ENCODE measurements at places on chromosomes 12 and 14.

- no peak for DNase-seq
Measured at GRCh38 chr14:54132496-54132895, 175.9 kb upstream of the BMP4 start.

DNA sequence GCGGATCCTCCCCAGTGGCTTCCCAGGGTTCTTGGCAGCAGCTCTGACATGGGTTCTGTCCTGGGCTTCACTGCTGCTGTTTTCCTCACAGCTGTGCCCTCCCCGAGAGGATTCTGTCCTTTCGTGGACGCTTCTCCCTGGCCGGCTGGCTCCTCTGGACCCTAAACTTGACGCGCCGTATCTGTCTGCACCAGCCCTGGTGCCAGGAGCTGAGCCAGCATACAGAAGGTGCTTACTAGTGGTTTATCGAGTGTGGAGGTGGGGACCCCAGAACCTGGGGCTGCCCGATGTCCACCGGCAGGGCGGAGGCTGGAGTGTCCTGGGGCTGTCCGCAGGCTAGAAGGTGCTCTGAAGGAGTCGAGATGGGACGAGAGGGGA, 17.2 kb downstream of the FBRSL1 start:
- DNase-seq = no peak

- DNase-seq = no peak
Measured at GRCh38 chr12:46775796-46776195, 50.0 kb downstream of the SLC38A4 start.

DNA sequence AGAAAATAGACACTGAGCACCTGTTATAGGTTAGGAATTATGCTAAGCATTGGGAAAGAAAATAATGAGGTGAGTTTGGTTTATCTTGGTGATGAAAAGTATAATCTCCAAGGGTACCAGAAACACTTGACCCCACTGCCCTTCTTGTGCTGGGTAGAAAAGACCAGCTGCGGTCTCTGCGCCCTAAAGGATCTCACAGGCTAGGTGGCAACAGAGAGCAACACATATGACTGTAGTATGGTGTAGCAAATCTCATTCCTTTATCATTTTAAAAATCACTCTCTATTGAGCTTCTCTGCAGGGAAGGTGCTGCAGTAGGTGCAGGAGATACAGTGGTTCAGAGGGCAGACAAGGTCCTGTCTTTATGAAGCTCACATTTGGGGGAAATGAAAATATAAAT, 26.1 kb downstream of the NRXN3 start:
- DNase-seq = no peak

GRCh38 chr12:2035431-2036055, 17.2 kb upstream of the CACNA1C start:
- DNase-seq = no peak

DNA sequence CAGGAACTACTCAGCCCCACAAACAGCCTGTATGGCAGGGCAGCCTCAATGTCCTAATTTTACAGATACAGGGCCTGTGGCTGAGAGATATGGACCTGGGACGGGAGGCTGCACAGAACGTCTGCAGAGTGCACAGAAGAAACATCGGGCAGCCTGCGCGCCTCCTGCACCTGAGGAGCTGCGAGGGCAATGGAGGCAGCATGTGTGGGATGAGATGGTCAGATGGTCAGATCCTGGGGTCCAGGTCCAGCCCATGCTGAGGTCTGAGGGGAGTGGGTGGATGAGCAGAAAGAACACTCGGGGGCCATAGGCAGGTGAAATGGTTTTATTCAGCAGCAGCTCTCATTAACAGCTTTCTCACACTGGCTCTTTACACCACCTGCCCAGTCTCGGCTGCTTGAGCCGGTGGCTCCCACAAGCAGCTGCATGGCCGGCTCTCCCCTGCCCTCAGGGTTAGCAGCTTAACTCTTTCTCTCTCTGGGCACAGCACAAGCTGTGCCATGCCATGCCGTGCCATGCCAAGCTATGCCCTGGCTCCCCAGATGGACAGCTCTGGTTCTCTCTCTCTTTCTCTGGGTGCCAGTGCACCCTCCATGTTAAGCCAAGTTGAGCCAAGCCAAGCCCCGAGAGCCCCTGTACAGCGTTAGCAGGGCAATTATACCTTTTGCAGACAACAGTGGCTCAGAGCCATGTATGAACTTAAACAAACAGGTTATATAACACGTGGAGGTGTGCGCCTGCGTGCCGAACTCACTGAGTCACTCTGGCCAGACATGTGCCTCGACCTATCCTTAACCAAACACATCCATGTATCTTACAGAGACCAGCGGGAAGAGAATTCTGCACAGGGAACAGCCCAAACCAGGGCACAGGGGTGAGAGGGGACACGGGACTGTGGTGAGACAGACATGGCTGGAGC, 47.6 kb downstream of the RIMBP2 start:
- DNase-seq = no peak

GRCh38 chr14:48582938-48583337, 907.5 kb upstream of the MDGA2 start:
- DNase-seq = no peak

- DNase-seq = no peak
Measured at GRCh38 chr12:6391013-6391412, 7.1 kb downstream of the LTBR start.

DNA sequence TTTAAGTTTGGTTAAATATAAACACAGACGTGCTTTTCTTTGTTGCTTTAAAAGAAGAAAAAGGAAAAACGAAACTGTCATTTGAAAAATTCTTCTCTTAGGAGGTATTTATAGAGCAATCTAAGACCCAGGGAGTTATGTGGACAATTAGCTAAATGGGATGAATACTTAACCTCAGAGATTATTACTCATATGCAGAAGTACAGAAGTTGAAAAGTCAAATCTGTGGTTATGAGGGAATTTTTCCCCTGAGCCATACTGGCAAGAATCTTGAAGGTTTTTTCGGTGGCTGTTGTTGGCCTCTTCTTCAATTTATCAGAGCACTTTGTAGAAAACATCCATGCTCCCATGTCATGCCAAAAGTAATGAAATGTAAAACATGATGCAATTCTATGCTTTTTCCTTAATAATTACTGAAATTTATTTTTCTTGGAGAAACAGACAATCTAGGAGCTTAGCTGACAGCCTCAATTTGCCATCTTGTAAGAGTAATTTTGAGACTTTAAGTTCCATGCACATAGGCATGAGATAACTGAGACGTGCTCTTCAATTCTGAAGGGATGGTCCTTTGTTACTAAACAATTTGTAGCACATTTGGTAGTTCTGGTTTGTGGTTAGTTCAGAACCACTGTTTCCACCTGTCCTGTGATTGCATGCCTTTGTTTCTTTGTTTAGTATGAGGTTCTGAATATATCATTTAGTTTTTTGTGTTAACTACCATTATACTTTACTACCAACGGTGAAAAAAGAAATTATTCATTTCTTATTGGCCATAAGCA, 126.6 kb downstream of the BCAT1 start:
- DNase-seq = no peak

DNA sequence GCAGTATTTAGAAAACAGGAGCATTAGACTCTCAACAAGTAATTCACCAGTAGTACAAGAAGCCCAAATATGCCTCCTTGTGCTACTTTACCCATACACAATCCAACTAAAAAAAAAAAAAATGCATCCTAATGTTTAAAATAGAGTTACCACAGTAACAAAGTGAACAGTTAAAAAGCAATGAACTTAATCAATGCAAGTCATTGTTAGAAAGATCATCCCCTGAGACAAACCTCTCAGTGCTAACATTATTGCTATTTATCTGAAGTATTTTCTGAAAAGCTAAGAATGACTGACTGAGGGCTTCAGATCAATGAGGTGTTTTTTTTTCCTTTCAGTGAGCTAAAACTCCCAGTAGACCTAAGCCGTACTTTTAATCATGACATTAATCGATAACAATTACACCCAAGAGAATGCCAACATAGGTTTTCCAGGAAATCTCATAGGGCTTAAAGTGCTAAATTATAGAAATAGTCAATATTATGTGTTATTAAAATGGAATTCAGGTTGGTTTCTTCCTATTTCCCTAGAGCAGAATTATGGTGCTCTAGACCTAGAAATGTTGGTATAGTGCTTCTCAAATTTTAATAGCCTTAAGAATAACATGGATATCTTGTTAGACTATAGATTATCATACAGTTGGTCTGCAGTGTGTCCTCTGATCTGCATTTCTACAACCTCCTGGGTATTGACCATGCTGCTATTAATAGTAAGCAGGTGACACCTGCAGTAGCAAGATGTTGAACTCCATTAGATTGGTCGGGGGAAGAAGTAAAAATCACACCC, 123.0 kb downstream of the PRKD1 start:
- no peak for DNase-seq

DNA sequence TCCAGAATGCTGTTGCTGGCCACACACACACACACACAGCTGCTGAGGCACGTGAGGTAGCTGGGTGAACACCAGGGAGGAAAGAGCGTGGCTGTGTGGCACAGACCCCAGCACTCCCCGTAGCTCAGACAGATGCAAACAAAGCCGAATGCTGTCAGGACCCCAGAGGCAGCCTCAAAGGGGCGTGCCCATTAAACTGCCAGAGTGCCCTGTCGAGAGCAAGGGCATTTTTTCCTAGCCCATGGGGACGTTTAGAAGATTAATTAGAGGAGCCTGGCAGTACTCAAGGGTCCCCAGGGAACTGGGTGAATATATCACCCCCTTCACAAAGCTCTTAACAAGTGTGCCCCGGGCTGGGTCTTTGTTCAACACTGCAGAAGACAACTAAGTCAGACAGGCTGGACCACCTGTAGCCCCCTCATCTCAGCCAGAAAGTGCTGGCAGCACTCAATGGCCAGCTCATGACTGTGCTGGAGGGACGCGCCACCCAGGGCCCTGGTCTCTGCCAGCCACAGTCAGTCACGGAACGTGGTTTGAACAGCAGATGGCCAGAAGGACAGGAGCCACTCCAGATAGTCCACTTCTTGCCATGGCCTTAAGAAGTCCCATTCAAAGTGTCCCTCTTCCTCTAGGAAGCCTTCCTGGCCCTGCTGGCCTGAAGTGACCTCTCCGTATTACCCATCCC, 37.5 kb downstream of the TTC7B start:
- DNase-seq = no peak

DNA sequence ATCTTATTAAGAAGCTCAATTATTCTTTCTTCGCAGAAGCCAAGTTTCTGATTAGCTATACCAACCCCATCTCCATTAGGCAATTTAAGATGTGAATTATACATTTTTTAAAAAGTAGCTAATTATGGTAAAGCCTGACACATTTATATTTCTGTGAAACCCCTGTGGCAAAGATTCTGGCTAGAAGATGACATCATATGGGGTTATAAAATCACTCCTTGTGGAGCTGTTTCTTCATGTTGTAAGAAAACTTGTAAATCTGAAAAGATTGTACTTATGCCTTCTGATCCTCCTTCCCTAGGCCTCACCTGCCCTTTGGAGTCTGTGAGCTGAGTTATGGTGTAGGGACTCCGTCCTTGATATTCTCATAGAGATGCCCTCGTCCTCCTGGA, 78.1 kb downstream of the CHST11 start:
- DNase-seq = no peak

- DNase-seq = no peak
Measured at GRCh38 chr14:30125322-30125979, 197.8 kb upstream of the PRKD1 start.

DNA sequence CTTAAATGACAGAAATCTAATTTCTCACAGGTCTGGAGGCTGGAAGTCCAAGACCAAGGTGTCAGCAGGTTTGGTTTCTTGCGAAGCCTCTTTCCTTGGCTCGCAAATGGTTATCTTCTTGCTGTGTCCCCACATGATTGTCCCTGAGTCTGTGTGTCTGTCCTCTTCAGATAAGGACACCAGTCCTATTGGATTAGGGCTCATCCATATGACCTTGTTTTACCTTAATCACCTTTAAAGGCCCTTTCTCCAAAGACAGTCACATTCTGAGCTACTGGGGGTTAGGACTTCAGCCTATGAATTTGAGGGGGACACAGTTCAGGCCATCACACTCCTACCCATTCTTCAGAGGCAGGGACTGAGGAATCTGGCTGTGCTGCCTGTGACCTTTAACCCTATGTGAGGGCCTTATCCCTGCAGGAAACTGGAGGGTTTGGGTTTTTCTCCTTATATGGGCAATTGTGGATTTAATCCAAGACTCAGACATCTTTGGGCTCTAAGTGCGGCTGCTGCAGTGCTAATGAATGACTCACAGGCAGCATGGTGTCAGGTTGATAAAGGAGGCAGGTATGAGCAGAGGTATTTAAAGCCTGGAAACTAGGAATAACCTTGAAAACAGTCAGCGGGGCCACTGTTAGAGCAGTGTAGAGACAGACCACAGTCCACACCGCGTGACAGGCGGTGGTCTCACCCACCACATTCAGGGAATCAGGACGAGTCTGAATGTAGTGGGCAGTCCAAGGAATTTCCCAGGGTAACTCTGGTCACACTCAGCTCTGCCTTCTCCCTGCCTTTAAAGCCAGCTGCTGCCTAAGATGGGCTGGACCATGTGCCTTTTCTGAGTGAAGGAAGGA, 10.2 kb downstream of the TPCN1 start:
- no peak for DNase-seq
